ENCODE measurements at places on chromosomes 11 and 22.

- DNase-seq = no peak
These were observed 277.8 kb downstream of the MN1 start for GRCh38 chr22:27523711-27524110.

GRCh38 chr11:75966537-75967287 is 151.7 kb downstream of the UVRAG start:
- DNase-seq = no peak

GRCh38 chr11:66547662-66548009 is 933 bp downstream of the ACTN3 start:
- DNase-seq = no peak

DNA sequence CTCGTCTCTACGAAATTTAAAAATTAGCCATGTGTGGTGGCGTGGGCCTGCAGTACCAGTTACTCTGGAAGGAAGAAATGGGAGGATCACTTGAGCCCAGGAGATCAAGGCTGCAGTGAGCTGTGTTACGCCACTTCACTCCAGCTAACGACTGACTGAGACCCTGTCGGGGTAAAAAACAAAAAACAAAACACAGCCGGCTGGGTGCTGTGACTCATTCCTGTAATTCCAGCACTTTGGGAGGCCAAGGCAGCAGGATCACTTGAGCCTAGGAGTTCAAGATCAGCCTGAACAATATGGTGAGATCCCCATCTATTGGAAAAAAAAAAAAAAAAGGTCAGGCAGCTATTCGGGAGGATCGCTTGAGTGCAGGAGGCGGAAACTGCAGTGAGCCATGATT is 2.4 kb downstream of the PAFAH1B2 start:
- DNase-seq = no peak

GRCh38 chr11:79150320-79150719 is 290.5 kb downstream of the TENM4 start:
- no peak for DNase-seq

DNA sequence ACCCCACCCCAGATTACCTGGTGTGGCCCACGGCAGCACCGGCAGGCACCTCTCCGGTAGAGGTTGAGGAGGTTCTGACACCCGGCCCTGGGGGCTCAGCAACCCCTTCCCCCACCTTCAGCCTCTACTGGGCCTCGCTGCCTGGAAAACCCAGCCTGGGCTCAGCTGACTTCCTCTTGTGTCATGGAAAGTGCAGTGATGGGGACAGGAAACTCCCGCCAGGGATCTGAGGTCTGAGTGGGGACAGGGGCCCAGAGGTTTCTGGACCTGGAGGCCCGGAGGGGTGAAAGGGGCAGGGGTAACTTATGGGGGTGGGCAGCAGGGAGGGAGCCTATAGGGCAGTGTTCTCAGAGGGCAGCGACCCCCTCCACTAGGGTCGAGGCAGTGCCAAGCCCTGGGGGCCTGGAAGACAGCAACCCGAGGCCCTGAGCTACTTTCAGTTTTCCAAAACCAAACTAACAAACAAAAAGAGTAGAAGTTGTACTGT is 10.0 kb upstream of the CD5 start:
- no peak for DNase-seq

DNA sequence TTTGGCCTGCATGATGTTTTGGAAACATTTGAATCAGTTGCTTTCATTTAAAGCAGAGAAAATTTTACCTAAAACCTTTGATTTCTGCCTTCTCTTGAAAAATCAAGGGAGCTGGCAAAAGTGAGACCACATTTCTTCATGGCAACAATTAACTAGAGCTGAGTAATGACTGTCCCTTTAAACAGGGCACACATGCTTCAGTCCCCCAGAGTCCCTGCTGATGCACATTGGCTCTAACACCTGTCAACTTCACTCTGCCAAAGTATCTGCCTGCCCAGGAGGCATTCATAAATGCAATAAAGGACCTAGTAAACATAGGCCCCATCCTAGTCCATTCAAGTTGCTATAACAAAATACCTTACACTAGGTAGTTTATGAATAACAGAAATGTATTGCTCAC is 87.1 kb upstream of the LDLRAD3 start:
- DNase-seq = no peak

GRCh38 chr11:79971255-79971654 is 530.4 kb upstream of the TENM4 start:
- no peak for DNase-seq

- no peak for DNase-seq
These were observed 24.5 kb upstream of the BLID start for GRCh38 chr11:122140500-122140899.
